Muscle of leg (tissue), 16 donors: ENCODE measurements at places on chromosomes 6 and 20.

- DNase-seq, result no peak
Measured at GRCh38 chr6:169164451-169164850, 89.2 kb downstream of the THBS2 start.

DNA sequence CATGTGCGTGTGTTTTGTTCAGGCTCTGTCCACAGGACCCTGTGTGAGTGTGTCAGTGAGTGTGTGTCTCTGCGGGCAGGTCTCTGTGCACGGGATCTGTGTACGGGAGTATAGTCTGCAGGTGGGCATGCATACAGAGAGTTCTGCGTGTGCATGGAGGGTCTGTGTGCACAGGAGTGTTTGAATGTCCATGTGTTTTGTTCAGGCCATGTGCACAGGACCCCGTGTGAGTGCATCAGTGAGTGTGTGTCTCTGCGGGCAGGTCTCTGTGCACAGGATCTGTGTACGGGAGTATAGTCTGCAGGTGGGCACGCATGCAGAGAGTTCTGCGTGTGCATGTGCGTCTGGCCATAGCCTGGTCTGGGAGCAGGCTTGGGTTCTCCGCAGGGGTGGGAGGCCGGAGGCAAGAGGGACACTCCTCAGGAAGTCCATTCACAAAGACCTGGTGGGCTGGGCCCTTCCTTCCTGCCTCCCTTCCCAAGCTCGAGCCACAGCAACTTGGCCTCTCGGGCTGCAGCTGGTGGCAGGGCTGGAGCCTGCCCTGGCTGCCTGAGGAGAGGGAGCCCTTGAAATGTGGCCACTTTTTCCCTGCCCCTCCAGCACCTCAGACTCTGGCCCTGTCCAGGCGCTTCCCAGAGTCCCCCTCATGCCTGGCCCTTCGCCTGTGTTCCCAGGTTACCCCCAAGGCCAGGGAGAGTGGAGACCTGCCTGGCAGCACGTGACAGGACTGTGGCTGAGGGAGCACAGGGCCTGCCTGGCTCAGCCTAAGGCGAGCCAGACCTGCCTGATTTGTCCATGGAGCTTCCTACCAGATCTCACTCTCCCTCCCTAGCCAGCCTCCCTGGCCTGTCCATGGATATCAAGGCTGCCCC is 6.8 kb downstream of the HSPA12B start:
- peak; percentile 37 for DNase-seq

- peak; percentile 77 for DNase-seq
Measured at GRCh38 chr6:15793288-15793687, 130.5 kb upstream of the DTNBP1 start.

GRCh38 chr6:106895703-106896040 is 78.9 kb downstream of the CD24 start:
- DNase-seq, result no peak

DNA sequence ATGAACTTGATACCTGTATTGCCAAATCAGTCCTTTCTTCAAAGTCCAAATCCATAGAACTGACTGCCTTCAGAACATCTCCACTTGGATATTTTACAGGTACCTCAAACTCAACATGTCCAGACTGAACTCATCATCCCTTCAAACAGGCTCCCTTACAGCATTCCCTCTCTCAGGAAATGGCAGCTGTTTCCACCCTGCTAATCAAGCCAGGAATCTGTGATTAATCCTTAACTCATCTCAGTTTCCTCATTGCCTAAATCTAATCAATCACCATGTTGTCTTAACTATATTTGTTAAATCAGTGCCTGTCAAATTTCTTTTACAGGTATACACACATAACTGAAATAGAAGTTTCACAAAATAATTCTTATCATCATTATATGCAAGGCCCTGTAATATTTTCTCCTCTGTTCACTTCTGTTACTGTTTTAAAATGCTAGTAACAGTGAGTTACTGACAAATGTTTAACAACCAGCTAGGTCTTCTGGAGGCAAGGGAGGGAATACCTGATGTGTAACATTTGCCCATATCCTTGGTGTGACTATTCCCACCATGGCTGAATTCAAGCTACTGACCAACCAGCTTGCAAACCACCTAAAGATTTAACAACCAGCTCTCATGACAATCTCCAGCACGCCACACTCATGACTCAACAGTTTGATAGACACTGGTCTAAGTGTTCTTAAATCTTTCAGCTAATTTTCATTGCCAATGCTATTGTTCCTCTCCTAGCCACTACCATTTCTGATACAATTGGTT is 124.9 kb downstream of the ADAT2 start:
- DNase-seq, result no peak

DNA sequence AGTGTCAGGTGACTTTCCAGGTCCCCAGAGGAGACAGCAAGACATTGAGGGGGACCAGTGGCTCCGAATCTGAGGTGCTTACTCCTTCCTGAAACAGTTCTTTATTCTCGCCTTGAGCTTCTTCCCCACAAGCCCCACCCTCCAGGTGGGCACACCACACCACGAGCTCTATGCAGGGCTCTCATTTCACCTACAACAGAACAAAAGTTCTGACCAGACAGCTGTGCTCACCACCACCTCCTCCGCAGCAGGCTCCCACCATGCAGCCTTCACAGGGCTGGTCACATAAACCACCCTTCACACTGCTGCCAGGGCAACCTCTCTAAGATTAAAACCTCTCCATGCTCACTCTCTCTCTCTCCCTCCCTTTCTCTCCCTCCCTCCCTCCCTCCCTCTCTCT is 384.5 kb upstream of the ARID1B start:
- no peak for DNase-seq

- DNase-seq, result peak; percentile 43
Measured at GRCh38 chr20:61120595-61121515, 131.2 kb upstream of the CDH4 start.

- DNase-seq, result no peak
Measured at GRCh38 chr6:26362836-26363220, 2.2 kb upstream of the BTN3A2 start.

- no peak for DNase-seq
Measured at GRCh38 chr6:168585441-168585840, 144.5 kb downstream of the SMOC2 start.

GRCh38 chr20:5511505-5511904 is 194.8 kb upstream of the PROKR2 start:
- no peak for DNase-seq

DNA sequence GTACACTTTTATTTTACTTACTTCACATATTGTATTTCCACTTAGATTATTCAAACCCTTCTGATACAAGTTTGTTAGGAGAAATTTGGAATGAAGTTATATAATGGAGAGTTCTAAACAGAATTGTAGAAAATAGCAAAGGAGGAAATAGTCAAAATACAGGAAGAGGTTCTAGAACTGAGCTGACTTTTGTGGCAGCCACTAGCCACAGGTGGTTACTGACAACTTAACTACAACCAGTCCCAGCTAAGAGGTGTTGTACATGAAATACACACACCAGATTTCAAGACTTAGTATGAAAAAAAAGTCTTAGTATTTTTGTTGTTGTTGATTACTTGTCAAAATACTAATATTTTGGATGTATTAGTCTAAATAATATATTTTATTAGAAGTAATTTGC is 727.4 kb upstream of the CITED2 start:
- no peak for DNase-seq

DNA sequence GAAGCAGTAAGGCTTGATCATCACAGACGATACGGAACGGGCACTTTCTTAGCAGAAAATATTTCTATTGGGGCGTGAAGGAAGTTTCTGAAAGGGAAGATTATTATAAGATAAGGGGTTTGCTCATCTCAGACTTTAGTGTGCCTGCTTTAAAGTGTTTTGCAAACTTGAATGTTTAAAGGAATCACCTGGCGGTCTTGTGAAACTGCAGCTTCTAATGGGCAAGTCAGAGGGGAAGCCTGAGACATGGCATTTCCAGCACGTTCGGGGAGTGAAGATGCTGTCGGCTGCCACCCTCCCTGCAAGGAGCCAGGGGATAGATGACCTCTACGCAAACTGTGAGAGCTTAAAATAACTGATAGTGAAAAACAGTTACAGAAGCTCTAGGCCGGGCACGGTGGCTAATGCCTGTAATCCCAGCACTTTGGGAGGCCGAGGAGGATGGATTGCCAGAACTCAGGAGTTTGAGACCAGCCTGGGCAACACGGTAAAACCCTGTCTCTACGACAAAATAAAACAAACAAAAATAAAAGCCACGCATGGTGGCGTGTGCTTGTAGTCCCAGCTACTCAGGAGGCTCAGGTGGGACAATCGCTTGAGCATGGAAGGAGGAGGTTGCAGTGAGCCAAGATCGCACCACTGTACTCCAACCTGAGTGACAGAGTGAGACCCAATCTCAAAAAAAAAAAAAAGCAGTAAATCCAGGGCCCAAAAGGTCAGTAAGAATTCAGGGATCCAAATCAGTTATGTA is 2.3 kb upstream of the KIF16B start:
- peak; percentile 25 for DNase-seq

DNA sequence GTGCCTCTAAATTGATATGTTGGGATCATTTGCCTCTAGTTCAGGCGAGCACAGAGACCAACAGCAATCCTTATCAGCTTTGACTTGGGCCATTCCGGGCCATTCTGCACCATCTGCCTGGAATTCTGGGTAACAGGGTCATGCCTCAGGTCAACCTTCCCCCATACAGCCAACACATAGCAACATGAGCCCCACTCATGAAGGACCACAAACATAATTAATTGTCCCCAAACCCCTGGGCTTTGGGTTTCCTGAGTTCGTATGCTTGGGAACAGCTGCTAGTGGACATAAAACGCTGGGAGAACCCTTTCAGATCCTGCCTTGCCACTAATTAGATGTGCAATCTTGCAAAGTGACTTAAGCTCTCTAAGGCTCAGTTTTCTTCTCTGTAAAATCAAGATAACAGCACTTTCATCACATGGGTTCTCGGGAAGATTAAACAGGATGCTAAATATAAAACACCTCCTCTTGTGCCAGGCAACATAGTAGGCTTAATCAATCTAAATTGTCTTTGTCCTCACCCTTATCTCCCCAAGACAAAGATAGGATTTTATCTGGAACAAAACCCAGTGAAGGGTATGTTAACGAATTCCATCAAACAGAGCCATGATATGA is 426.5 kb downstream of the CD83 start:
- no peak for DNase-seq

- no peak for DNase-seq
Measured at GRCh38 chr6:108596956-108597355, 36.2 kb downstream of the FOXO3 start.

GRCh38 chr20:52978851-52979250 is 6.7 kb downstream of the TSHZ2 start:
- DNase-seq, result peak; percentile 53

- DNase-seq, result peak; percentile 79
Measured at GRCh38 chr6:46756469-46757213, 9.9 kb downstream of the ANKRD66 start.

DNA sequence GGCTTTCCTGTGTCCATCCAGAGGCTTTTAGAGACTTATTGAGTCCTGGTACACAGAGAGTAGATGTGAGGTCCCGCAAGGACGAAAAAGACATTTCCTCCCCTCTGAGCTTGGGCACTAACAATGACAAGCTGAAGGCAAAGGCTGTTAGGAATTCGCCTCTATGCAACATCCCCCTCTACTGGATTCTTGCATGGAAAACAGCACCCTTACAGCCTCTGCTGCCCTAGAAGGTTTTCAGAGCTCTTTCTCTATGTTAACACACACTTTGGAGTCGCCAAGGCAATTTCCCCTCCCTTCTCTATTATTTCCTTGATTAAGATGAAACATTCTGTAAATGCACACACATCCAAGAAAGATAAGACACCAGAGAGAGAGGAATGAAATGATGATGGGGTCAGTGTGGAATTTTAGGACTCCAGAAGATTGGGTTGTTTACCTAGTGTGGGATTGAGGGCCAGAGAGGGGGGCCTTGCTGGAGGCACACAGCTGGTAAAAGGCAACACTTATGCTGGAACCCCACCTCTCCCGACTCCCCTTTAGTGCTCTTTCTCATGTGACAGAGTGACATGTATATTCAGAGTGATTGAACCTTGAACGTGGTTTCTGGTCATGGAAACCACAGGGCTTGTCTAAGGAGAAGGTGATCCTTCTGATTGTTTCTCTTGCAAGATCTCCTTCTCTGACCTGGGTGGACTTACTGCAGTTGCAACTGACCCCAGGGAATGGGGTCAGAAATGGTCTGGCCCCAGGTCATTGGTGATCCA is 300.7 kb downstream of the CLIC5 start:
- DNase-seq, result peak; percentile 91

DNA sequence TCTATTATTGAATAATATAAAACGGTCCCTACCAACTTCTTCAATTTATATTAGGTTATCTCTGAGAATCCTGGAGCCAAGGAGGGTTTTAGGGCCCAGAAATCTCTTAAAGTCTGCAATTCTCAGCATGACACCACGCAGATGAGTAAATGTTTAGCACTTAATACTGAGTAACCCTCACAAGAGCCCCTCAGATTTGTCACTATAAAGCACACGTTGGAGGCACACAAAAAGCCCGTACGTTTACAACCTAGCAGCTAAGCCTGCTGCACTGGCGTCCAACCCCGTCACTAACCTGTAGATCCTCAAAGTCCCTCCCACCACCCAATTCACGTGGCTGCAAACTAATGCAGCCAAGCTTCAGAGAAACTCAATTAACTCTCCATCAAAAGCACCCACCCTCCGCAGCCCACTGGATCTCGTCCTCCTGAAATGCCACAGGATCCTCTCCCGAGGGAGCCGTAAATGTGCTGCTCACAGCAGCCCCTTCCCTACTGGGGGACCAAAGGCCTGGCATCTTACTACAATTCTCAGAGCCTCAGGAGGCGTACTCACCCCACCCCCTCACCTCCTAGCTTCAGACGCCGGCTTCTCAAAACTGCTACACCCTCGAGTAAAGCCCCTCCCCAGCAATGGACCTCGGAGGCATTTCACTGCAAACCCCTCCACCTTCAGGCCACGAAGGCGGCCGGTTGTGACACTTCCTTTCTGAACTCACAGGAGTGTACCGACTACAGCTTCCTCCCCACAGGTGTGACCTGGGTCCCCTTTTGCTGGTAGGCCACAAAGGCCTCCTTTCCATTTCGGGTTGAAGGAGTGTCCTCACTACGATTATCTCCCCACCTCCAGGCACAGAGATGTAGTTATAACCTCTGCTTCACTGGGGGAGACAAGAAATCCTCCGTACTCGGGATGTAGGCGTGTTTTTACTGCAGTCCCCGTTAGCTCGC is 909 bp downstream of the CPNE1 start:
- peak; percentile 71 for DNase-seq

DNA sequence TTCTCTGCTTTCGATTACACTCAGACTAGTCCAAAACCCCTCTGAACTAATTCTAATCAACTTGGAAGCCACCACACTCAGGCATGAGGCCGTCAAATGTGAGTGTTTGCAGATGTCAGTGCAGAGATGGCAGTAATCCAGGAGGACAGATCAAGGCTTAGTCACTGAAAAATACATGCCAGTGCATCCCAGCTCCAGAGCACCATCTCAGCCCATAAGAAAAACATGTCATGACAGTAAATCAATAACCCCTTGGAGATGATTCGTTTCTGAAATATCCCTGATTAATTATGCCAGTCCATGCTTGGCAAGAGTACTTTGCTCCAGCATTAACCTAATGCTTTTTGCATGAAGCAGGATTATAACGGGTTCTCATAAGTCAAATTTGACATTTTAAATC is 179.5 kb downstream of the ADAT2 start:
- DNase-seq, result peak; percentile 77

- peak; percentile 43 for DNase-seq
Measured at GRCh38 chr6:11328613-11329247, 96.3 kb upstream of the NEDD9 start.

GRCh38 chr6:156107624-156108101 is 652.0 kb upstream of the NOX3 start:
- peak; percentile 10 for DNase-seq
